AG08395 (cell line): ENCODE measurements at places on chromosomes 1 and 21.

GRCh38 chr1:172775606-172776005, 116.7 kb downstream of the FASLG start:
- peak; percentile 19 for DNase-seq

DNA sequence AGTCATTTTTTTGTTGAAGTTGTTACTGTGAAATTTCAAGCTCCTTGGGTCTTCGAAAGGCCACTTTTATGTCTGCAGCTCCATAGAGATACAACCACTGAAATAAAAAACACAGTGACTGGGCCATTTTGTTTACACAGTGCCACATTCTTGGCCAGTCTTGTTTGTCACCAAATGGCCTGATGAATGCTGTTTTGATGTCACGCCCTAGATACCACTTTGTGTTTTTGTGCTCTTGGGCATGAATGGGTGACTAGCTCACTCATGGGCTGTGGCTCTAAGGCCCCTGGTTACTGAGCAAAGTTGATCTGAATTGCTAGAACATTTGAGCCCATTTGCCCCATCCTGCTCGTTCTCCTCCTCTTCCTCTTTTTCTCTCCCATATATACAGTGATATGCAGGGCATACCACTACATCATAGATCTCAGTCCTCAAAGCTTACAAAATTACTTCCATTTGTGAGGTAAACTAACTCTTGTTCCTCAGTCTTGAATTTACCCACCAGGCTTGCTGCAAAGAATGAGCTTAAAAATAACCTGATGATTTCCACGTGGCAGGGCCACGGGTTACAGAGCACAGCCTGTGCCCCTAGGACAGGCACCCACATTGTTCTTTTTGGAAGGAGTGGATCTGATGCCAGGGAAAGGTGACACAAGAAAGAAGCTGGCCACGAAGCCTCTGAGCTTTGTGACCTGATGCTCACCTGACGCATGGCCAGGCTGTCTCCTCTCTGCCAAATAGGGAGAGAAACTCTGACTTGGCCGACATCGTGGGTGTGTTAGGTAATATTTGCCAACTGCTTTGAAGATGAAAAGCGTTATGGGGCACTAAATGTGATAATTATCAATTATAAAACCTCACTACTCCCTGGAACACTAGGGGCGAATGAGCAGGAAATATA, 92.4 kb downstream of the RUNX1 start:
- DNase-seq: no peak

GRCh38 chr1:244256086-244256676, 195.5 kb downstream of the ADSS2 start:
- no peak for DNase-seq

DNA sequence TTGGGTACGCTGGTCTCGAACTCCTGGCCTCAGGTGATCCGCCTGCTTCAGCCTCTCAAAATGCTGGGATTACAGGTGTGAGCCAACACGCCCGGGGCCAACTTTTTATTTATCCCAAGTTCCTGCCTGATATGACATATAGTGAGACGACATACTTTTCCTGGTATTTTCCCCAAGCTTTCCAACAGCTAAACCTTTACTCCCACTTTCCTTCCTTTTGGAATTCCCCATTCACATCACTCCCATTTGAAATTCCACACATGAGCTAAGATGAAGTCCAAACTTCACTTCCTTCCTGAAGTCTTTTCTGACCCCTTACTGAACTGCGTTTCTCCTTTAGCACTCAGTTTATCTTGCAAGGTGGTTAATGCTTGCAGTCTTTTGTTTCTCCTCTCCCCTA, 64.1 kb downstream of the S1PR1 start:
- no peak for DNase-seq

DNA sequence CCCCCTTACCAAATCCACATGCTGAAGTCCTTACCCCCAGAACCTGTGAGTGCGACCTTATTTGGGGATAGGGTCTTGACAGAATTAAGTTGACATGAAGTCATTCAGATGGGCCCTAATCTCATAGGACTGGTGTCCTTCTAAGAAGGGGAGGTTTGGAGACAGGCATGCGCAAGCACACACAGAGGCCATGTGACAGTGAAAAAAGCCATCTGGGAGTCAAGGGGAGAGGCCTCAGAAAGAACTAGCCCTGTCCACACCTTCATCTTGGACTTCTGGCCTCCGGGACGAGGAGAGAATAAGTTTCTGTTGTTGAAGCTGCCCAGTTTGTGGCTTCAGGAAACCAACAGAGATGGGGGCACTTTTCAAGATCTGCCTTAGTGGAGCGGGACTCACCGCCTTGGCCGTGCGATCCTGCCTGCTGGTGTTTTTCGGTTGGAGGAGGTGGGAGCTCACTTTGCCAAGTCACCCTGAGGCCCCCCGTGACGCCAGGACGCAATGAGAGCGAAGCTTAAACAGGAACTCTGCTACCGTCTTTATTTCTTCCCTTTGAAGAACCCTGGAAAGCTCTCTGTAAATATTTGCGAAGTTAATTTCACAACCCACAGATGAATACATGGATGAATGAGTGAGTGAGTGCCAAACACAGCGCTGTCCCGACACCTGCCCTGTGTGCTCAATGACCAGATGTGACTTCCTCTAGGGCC, 42.5 kb upstream of the C1orf174 start:
- DNase-seq: no peak
